ENCODE measurements at places on chromosomes 12 and 14.
A peak's percentile ranks its signal among the peaks of the same experiment; 100 is the strongest.

DNA sequence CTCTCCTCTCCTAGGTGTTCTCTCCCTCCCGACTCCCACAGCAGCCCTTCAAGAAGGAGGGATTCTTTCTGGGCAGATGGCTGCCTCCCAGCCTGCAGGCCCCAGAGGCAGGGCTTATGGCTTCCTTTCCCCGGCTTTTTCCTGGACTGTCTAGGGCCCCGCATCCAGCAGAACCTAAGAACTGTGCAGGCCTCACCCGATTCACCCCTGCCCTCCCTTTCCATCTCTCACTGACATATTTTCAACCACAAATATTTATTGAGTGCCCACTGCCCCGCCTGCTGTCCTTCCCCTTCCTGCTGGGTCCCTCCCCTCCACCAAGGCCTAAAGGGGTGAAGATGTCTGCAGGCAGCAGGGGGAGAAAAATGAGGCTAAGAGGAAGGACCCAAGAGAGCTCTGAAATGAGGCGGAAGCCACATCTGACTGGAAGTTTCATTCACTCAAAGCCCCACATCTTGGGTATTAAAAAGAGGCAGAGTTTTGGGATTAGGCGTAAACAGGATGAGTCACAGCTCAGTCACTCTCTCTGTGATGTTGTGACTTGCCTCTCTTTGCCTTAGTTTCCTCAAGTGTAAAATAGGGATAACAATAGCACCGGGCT, 2.9 kb downstream of the SCNN1A start:
- no peak for DNase-seq

DNA sequence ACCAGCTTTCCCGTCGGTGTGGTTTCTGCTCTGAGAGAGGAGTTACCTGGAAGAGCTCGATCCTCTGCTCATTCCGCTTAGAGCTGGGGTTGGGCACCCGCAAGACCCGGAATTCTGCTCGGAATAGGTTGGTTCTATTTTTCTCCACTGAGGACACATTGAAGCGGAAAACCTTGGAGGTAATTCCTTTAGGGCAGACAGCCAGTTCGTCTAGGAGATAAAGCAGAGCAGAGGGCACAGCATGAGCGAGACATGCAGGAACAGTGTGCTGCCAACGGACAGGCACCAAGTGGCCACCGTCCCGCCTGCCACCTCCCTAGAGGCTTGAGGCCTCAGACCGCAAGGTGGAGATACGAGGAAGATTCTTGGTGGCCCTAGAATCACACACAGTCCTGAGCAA, 10.3 kb downstream of the TGFB3 start:
- DNase-seq, result no peak

GRCh38 chr12:100555722-100556121, 17.8 kb upstream of the GAS2L3 start:
- DNase-seq, result no peak

DNA sequence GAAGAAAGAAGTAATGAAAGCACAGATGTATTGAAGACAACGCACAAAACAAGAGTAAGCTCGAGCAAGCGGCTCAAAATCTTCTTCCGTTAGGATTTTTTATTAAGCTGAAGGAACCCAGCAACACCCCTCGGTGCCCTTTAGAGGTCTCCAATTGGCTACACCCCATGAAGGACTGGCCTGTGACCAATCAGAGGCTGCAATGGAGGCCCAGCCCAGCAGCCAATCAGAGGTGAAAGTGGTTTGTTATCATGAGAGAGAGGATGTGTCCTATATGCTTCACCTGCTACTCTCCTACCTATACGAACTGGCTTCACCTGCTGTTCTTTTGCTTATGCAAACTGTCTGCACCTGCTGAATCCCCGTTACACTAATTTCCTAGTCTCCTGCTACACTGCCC, 358.8 kb downstream of the C12orf50 start:
- DNase-seq, result no peak

DNA sequence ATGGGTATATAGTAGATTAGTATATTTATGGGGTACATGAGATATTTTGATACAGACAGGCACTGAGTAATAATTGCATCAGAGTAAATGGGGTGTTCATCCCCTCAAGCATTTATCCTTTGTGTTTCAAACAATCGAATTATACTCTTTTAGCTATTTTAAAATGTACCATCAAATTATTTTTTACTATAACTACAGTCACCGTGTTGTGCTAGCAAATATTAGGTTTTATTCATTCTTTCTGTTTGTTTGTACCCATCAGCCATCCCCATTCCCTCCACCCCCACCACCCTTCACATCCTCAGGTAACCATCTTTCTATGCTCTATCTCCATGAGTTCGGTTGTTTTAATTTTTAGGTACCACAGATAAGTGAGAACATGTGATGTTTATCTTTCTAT, 115.8 kb downstream of the NUBPL start:
- DNase-seq, result no peak

DNA sequence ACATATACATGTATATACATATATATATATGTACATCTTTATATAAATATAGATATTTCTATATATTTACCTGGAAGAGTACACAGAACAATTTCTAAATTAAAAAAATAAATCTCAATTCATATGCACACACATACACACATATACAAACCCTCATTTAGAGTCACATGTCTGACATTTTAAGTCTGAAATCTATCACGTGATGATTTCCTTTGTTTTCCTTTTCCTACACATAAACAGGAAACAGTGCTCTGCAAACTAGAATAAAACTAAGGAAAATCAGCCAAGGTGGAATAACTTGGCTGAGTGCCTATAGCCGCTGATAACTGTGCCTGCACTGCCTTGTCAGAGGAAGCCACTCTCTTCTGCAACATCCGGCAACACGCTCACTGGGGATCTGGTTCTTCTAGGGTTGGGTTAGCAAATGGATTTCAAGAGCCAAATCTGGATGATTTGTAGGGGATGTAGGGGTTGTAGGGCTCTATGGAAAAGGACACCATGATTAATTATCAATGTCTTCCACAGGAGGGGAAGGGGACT, 480.7 kb downstream of the TMEM132D start:
- DNase-seq, result no peak

GRCh38 chr12:107645630-107646333, 39.8 kb upstream of the PWP1 start:
- no peak for DNase-seq

DNA sequence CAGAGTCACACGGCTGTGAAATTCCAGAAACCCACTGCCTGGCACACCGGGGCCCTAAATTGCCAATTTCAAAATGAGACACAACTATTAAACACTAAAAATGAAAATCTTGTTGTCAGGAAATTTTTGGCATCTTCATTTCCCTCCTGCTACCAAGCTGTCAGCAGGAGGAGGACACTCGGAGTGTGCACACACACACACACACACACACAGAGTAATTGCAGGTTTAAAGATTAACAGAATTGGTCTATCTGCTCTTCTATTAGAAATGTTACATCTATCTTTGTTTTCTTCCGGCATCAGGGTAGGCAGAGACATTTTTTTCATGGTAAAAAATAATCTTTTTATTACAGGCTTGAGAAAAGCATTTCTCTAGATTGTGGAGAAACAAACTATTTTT, 314.2 kb downstream of the EGLN3 start:
- no peak for DNase-seq

DNA sequence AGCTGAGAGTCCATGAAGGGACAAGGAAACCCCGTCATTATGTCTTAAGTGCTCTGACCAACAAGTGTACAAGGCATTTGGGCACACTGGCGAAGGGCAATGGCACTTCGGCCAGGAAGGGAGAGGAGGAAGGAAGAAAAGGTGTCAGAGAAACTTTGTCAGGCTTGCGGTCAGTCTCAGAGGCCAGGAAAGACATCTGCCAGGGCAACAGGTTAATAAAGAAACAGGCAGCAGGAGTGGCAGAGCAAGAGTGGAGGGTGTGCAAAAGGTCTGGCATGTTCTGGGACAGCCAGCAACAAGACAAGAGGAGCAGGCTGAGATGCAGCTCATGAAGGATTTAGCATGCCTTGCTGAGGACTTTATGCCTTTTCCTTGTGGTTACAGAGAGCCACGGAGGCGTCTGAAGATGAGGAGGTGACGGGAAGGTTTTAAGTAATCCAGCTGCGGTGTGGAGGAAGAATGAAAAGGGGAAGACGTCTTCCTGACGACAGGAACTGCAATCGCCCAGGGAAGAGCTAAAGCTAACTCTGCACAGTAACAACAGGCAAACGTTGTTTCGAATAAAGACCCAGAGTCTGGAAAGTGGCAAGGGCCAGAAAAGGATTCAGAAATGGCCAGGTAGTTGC, 13.1 kb downstream of the APPL2 start:
- DNase-seq, result no peak

GRCh38 chr12:1917172-1918070, 1.0 kb downstream of the CACNA2D4 start:
- DNase-seq, result no peak

GRCh38 chr12:79206871-79207270, 342.3 kb downstream of the SYT1 start:
- no peak for DNase-seq

DNA sequence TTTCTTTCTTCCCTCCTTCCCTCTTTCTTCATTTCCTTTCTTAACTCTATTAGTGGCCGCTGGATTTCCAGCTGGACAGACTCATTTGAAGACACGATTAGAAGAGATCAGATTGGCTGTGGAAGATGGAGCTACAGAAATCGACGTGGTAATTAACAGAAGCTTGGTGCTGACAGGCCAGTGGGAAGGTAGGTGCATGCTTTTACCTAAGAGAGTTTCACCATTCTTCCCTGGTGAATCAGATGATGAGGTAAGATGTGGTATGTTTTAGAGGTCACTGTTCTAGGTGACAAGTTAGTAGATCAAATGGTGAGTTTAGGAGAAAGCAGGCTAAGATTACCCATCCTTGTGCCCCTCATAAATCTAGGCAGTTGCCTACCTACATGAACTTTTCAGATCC, 51.6 kb downstream of the DERA start:
- DNase-seq, result no peak

GRCh38 chr12:96585977-96586376, 96.6 kb downstream of the CFAP54 start:
- DNase-seq, result no peak

- no peak for DNase-seq
Observed at GRCh38 chr12:113858841-113859386, 107.2 kb downstream of the RBM19 start.

DNA sequence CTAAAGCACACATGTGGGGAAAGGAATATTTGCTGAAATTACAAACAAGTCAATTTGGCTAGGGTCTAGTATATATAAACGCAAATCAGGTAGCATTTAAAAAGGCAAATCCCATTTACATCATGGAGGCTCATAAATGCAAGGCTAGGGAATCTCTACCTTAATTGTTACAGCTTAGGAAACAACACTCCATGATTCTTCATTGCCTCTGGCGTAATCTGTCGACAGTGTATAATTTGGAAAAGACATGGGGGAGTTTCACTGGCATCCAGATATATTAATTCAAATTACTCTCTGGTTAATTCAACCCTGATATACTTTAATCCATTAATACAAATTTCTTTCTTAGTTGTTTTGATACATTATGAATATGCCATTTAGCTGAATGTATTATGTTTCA, 1630.2 kb upstream of the FLRT2 start:
- no peak for DNase-seq

DNA sequence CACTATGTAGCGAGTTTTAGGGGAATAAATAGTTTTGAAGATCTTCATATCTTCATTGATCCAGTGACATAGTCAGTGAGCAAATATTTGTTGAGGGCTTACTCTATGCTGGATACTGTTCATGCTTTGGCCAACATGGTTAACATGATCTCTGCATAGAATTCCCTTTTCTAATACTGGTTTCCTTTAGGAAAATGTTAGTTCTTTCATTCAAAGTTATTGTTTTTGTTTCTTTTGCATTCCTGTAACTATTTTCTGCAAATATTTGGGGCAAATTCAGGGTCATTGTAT, 226.5 kb downstream of the C12orf50 start:
- no peak for DNase-seq

GRCh38 chr12:103640831-103641230, 53.8 kb downstream of the STAB2 start:
- DNase-seq, result no peak

DNA sequence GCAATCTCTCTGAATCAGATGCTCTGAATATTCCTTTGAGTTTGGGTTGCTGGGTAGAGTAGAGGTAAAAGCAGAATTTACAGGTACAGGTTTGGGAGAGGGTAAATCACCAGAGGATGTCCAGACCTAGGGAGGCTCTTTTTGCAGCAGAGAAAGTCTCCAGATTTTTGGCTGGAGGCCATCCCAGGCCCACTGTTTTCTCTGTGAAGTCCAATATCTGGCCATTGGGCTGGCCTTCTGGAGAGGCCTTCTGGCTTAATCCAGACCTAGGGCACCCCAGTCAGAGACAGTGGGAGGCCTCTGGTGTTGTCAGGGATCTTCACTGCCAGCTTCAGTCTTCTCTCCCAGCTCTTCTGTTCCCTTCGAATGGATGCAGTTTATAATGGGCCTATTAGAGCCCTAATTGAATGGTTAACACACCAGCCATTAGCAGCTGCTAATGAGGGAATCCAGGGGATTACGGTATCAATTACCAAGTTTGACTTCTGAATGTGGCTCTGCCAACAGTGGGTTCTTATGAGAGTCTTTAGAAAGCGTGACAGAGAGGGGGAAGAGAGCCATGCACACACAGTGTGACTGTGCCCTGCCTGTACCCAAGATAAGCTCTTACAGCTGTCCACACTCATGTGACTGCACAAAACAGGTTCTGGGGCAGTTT, 183.1 kb downstream of the EMP1 start:
- DNase-seq, result peak; percentile 16

DNA sequence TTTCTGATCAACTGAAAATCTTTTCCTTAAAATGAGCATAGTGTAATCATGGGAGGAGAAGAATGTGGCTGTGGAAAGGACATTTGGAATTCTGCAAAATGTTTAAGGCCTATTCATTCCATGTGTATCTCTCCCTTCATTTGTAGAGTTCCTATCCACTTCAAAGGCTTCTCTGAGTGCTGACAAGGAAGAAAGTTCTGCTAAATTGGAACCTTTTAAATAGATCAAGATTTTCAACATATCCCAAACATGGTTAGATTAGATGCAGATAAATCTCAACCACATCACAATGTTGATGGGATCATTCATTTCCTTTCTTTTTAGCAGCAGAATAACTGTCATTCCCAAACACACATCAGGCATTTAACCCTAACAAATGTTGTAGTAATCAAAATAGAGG, 28.4 kb upstream of the SIX1 start:
- no peak for DNase-seq

- no peak for DNase-seq
Observed at GRCh38 chr14:36502558-36503508, 17.2 kb downstream of the NKX2-1 start.

- DNase-seq, result no peak
Observed at GRCh38 chr12:85322715-85323114, 42.7 kb downstream of the ALX1 start.

- DNase-seq, result no peak
Observed at GRCh38 chr12:38431921-38432320, 115.3 kb downstream of the ALG10B start.

GRCh38 chr12:9084417-9084816, 31.3 kb downstream of the A2M start:
- DNase-seq, result no peak
